Body of pancreas (tissue), 4 donors: ENCODE measurements at places on chromosomes 6 and 20.

GRCh38 chr20:32510601-32511357 lies 74.4 kb downstream of the NOL4L start:
- peak; percentile 39 for DNase-seq

- no peak for DNase-seq
These were observed 374.2 kb downstream of the ZFAND3 start for GRCh38 chr6:38193481-38194281.

DNA sequence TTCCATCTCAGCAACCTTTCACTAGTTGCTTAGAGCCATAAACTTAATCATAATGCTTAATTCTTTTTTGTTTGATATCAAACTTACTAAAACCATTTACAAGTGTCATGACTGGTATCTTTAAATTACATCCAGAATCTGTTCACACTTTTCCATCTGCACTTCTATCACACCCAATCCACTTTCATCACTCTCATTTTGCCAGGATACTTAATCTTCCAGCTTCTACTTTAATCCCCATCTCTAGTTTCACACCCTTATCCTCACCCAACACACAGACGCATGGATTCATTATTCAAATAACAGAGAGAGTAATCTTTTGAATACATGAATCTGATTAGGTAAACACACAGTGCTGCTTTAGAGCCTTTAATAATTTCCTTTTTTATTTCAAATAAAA lies 828.4 kb downstream of the HACE1 start:
- no peak for DNase-seq

- DNase-seq: no peak
These were observed 24.7 kb upstream of the PYGB start for GRCh38 chr20:25223179-25223661.

DNA sequence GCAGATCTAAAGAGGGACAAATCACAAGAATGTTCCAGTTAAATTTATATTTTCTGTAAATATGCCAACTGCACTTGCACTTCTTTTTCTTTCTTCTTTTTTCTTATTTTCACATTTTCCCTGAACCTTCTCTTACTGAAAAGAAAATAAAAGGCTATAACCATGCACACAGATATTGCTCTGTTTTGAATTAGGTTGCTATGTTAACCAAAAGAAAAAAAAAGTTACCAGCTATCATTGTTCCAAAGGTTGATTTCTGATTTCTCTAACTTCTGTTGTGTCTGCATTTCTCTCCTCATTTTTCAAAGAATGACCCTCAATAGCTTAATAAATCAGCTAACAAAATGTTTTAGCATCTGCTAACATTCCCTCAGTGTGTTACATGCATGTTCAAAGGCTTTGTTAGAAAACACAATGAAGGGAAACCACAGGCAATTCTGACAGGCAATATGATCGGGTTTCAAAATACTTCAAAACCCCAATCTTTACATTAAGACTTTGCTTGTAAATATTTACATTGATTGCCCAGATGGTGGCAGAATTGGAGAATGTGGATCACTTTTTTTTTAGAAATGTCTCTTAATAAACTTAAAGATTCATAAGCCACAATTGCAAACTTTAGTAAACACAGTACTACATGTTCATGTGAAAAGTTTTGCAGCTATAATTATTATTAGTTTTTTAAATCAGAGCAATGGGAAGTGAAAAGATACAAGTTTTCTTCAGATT lies 928.3 kb upstream of the FLRT3 start:
- DNase-seq: no peak

DNA sequence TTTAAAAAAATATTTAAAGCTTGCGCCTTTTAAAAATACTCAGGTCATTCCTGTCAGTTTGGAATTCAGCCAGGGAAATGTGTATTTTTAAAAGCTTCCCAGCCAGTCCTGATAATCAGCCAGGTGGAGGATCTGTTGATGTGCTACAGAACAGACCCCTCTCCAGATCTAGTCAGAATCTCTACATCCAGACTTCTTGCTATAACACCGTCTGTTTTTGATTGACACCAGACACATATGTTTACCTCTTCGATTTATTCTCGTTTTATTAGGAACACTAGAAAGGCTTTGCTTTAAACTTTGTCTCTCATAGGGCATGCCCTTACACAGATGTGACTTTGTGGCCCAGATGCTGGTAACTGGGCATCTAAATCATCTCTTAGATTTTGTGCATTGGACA lies 11.7 kb downstream of the PARD6B start:
- no peak for DNase-seq

DNA sequence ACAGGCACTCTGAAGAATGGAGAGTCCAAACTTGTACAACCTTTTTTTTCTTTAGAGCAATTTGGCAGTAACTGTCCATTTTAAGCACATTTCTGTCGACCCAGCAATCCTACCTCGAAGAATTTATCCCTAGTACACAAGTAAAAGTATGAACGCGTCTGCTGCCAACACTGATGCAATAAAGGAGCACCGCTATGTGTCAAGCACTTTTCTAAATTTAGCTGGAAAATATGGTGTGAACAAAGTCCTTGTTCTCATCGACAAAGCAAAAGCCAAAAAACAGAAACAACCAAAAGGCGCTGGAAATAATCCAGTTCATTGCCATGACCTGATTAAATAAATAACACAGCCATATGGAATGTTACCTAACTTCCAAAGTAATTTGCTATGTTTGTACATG lies 1.1 kb downstream of the DPM1 start:
- peak; percentile 29 for DNase-seq

GRCh38 chr20:4780245-4780644 lies 58.5 kb downstream of the PRND start:
- DNase-seq: no peak

DNA sequence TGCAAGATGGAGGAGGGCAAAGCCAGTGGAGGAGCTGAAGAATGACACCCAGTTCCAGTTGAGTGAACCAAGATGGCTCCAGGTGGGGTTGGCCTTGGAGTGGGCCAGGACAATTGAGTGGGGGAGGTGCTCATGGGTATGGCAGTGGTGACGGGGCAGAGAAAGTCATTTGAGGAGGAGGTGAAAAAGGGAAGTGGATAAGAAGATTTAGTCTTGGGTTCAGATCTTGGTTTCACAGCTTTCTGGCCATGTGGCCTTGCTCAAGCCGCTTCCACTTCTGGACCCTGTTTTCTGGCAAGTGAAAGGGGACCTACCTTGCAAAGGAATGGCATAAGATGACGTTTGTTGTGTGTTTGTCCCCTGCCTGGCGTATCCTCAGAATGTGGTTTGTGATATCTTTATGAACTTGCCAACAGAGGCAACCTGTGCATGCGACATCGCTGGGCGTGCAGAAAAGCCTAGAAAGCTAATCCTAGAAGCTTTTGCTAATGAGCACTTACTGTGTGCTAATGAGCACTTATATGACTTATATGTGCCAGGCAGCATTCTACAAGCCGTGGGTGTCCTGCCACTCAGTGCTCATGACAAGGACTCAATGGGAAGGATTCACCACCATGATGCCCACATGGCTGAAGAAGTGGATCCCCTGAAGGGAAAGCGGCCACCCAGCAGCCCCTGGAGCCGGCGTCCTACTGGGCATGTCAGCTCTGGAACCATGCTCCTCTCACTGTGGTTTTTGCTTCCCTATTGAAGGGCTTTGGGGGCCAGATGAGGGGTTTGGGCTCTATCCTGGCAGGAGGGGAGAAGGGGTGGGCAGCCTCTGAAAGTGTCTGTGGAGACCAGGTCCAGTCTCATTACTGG lies 23.6 kb upstream of the STX16 start:
- no peak for DNase-seq

DNA sequence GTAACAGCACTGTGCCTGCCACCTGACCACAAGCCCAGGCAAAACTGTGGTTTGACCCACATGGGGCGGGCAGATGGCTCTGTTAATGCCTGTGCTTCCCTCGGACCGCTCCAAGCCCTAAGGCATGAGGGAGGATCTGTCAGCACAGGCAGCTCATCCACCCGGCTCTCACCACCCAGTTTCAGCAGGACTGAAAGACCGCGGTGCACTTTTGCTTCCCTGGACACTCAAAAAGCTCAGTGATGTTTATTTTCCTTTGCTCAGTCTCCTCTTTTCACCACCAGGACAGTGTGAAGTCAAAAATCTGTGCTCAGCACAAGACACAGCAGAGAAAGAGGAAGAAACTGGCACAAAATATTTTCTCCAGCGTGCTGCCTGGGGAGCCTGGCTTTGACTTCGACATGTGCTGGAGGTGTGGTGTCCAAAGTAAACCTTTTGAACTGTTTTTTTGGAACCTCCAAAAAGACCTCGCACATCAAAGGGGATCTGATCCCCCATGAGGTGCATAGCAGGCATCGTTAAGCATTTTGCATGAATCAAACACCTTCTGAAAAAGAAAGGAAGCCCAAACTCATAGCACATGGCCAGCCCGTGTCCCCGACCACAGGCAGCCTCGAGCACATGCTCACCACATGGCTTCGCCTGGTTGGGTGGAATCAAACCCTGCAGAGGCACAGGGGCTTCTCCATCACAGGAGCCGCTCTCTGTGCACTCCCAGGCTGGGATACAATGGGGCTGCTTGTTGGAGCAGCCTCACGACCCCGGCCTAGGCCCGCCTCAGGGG lies 441.7 kb upstream of the JARID2 start:
- DNase-seq: no peak

DNA sequence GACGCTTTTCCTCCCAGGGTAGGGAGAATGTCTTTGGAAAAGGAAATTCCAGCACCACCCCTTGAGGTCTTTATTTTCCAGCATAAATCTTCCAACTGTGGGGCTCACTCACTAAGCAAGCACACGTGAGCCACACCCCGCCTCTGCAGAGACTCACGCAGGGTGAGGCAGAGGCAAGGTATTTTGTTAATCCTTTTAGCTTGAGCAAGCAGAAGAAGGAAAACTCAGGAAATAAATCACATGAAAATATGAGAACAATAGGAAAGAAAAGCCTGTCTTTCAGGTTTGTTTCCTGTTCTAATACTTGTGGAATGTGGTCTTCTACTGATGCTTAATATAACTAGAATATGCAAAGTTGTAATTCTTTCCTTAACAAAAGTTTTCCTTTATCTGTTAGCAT lies 4.1 kb upstream of the PHACTR2 start:
- no peak for DNase-seq

GRCh38 chr6:53892707-53893106 lies 97.9 kb downstream of the LRRC1 start:
- DNase-seq: no peak

DNA sequence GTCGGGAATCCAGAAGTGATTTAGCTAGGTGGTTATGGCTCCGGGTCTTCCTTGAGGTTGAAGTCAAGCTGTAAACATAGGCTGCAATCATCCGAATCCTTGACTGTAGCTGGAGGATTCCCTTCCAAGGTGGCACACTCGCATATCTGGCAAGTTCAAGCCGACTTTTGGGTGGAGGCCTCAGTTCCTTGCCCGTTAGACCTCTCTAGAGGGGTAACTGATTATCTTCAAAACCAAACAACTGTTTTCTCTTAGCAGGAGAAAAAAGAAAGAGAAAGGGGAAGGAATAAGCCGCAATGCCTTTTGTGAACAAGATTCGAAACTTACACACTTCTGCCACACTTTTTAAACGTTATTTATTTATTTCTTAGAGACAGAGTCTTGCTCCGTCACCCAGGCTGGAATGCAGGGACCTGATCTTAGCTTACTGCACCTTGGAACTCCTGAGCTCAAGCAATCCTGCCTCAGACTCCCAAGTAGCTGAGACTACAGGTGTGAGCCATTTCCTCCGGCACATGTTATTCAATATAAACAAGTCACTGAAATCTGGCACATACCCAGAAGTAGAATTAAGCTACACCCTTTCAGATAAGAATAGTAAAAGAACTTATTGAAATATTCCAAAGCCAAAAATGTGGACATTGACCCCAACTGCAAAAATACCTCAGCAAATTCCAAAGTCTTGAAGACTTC lies 76.3 kb downstream of the HFE start:
- no peak for DNase-seq

GRCh38 chr20:42474646-42475045 lies 715.1 kb downstream of the PTPRT start:
- no peak for DNase-seq

DNA sequence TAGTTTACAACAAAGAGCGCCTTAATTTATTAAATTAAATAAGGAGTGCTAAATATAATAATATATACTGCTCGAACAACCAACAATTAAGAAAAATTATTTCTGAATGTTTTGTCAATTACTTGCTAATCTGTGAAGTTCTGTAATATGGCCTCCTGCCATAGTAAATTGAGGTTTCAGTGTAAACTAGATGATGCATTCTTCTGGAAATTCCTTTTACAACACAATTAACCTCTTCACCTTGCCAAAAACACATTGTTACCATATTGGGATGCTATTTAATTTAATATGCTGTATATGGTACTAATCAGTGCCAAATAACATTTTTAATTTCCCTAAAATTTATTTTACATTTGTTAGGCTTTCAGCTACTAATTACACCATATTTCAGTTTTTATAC lies 808.4 kb upstream of the CITED2 start:
- DNase-seq: no peak

DNA sequence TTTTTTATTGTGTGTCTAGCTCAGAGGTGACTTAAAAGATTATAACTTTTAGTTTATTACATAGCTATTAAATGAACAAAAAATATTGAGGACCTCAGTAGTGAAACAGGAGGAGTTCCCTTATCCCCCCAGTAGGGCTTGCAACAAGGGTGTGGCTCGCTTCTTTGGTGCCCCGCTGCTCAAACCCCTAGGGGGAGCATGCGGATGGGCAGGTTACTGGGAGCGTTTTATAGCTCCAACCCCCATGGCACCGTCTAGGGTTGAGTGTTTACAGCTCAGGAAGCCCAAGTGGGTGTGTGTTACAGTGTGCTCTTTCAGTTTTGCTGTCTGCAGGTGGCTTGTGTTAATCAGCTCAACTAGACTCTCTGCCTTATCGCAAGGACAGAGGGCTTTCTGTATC lies 1513.7 kb downstream of the GRIK2 start:
- DNase-seq: no peak

- DNase-seq: peak; percentile 54
These were observed 11.5 kb downstream of the ITPR3 start for GRCh38 chr6:33632558-33633039.

- DNase-seq: peak; percentile 51
These were observed 89.3 kb downstream of the ASXL1 start for GRCh38 chr20:32447136-32448027.

DNA sequence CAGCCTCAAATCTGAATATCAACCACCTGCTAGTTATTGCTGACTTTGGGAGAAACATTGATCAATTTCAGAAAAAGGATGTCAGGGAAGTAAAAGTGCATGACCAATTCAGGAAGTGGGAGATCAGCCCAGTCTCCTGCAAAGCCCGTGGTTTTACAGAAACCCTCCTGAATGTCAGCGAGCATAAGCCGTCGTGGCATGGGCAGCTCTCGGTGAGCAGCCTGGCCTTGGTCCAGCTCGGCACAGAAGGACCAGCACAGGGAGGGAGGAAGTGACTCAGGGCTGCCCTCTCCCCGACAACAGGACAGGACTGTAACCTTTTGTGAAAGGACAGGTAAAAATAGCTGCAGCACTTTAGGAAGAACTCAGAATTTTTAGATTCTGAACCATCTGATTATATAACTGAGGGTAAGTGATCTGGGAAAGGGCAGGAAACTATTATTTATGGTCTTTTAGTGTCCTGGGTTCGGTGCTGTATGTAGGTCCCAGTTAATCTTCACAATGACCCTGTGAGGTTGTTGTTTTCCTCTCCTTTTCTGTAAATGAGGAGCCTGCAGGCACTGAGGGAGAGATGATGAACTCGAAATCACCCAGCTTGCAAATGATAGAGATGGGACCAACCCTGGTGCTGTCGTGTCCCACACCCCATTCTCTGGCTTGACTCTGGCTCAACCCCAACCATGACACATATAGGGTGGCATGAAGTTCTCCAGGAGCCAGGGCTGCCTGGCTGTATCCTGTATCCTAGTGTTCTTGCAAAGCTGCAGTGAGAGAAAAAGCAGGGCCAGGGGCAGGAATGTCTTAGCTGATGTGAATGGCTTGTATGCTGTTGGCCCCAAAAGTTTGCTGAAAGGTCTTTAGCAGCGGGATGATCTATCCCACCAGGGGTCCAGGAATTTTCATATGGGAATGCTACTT lies 37.6 kb downstream of the NRN1 start:
- peak; percentile 29 for DNase-seq
